ENCODE measurements at places on chromosomes 4 and X.

DNA sequence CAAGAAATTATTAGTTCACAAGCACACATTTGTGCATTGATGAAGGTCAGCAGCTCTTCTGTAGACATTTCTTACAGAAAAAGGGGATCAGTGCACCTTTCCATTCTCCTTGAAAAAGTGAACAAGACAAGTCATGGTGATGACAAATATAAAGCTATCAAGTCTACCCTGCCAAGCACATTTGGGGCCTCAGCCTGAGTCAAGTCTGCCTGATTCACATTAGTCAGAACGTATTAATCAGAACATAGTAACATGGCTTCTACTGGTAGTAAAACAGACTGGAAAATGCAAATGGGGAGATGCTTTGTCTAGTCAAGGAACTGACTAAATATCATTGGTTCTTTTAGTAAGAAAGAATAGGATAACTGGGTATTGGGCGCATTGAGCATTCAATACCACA lies 2305.1 kb downstream of the PCDH7 start:
- no peak for DNase-seq

GRCh38 chr4:71110499-71110898 lies 117.0 kb downstream of the DCK start:
- DNase-seq: no peak

DNA sequence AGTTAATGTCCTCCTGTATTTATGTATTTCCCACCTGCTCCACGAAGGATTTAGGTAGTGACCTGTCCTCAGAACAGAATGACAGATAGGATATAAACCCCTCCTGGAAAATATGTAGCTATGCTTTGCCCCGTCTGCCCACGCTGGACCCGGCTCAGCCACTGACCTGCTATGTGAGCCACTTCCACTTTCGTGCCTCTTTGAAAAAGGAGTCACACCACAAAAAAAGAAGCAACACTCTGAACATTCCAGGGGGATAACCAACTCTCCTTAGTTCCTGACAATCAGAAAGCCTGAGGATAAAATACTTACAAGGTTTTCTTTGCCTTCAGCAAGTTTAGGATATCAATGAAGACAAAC lies 11.1 kb downstream of the ACSL1 start:
- DNase-seq: no peak

- DNase-seq: no peak
Observed at GRCh38 chr4:64598066-64598465, 188.8 kb upstream of the TECRL start.

GRCh38 chr4:67546004-67546356 lies 677 bp upstream of the CENPC start:
- DNase-seq: no peak

DNA sequence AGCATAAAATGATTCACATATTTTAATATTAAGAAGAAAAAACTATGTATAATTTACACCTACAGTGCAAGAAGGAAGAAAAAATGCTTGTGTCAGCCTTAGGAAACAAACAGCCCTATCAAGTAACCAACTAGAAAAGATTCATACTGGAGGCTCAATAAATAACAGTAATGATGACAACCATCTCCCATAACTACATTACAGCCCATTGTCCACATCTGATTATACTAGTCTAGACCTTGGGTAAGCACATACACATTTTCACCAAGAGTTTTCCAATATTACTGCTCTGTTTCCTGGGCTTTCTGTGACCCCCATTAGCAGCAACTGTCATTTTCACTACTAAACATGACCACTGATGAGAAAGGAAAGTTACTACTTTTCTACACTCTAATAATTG lies 169.7 kb downstream of the MAB21L2 start:
- no peak for DNase-seq

DNA sequence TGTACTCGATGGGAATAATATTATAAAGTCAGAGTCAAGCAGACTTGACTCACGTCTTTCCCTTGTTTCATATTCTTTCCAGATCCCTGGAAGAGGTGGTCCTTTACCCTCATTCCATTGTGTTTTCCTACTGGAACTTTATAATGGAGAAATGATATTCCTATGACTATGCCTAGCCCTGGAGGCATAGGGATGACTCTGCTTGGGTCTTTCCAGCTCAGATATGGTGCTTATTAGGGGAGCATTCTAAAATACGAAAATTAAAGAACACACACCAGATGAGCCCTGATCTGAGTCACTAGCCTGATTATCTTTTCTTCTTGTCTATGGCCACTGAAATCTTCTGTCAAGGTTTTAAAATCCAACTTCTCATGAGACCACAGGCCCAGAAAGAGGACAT lies 231.4 kb downstream of the ANKRD50 start:
- DNase-seq: no peak

GRCh38 chrX:104084534-104085277 lies 8.7 kb upstream of the TMSB15C start:
- DNase-seq: no peak

DNA sequence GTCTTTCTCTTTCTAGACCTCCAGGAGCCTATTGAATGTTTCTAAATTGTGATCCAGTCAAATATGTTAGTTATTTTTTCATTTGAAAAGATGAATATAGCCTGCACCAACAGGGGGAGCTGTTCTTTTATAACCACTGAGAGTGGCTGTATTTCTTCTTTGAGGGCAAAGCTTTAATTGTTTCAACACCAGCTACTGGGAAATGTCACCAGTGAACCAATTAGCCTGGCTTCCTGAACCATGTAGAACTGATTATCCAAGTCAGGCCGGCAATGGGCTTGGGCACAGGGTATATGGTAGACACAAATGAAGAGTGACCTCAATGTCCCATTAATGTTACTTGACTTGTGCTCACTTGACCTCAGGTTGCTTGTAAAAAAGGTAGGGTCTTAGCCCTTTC lies 4.8 kb upstream of the DAPP1 start:
- DNase-seq: no peak

- DNase-seq: no peak
Observed at GRCh38 chrX:105696870-105697269, 125.5 kb upstream of the NRK start.

- no peak for DNase-seq
Observed at GRCh38 chr4:3228881-3229280, 20.1 kb upstream of the MSANTD1 start.

- no peak for DNase-seq
Observed at GRCh38 chrX:68049466-68049865, 383.8 kb downstream of the OPHN1 start.

GRCh38 chrX:82649645-82650044 lies 858.4 kb upstream of the POU3F4 start:
- DNase-seq: no peak
